H4 (cell line): ENCODE measurements at places on chromosomes 12 and 14. TPM values are rescaled to one million over a fixed set of nuclear protein-coding genes. Genes with fewer than 3 reads are reported as not detected.

DNA sequence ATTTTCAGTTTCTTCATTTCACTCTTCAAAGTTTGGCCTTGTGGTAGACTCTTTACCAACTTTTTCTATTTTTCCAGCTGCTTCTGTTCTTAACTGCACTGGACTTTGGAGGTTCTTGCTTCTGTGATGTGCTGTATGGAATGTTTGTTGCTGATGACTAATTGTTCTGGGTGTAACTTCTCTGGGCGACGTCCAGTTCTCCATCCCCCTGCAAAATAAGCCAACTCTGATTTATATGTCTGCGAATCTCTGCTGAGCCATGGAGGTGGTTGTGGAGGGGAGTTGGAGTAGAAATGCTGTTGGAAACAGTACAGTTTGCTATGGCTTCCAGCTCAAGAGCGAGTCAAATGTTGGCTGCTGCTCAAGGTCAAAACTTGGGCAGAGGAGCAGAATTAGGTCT lies 113.9 kb upstream of the DYRK2 start:
- peak; percentile 37 for DNase-seq

DNA sequence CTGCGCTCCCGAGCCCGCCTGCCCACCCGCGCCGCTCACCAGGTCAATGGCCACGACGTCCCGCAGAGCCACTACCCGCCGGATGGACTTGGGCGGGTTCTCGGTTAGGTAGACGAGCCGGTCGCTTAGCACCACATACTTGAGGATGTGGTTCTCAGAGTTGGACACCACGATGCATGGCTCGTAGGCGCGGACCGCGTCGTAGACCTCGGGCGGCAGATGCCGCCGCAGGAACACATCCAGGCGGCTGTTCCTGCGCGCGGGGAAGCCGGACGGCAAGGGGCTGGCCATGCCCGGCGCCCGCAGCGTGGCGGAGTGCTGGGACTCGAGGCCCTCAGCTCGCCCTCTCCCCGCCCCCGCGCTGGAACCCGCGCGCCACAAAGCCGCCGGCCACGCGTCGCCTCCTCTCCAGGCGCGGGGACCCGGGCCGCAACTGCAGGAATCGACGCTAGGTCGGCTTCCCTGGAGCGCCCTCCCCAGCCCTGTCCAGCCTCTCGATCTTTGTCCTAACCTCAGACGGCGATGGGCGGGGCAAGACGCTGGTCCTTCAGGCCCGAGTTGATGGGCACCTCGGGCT lies at the start of gene C12orf56:
C12orf56 (minus strand) TSS at position 484 of the 577 bp plus-strand sequence; CDS start at position 291, 193 bp downstream.
- no peak for DNase-seq

- DNase-seq = peak; percentile 83
Measured at GRCh38 chr14:79044894-79045624, 874.9 kb downstream of the NRXN3 start.

The ACTN1 gene
- 102 and 127 TPM in 2 replicates for total RNA-seq

The NAA30 gene
- 15.7 and 23.0 TPM in 2 replicates for total RNA-seq
